ENCODE measurements at places on chromosomes 11 and 22.

GRCh38 chr11:13009921-13010748 is 1.0 kb downstream of the RASSF10 start:
- DNase-seq: peak; percentile 46

DNA sequence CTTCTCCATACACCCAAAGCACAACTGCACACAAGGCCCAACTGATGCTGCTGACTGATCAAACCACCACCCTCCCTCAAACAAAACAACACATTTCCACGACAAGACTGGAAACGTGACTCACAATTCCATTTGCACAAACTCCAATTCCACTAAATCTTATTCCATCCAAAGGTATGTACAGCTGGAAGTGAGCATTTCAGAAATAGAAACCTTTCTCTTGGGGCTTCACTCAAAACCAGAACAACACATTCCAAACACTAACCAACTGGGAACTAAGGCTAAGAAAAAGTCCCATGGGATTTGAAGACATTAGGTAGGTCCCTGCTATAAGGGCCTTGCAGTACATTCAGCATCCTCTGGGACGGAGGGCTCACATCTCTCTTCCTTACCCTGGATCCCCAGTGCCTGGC is 19.6 kb downstream of the MORC2 start:
- no peak for DNase-seq

GRCh38 chr11:73117071-73117470 is 25.0 kb downstream of the FCHSD2 start:
- DNase-seq: no peak

GRCh38 chr11:72591785-72592502 is 82.3 kb downstream of the PDE2A start:
- no peak for DNase-seq

GRCh38 chr11:123611698-123612097 is 42.7 kb downstream of the SCN3B start:
- no peak for DNase-seq

DNA sequence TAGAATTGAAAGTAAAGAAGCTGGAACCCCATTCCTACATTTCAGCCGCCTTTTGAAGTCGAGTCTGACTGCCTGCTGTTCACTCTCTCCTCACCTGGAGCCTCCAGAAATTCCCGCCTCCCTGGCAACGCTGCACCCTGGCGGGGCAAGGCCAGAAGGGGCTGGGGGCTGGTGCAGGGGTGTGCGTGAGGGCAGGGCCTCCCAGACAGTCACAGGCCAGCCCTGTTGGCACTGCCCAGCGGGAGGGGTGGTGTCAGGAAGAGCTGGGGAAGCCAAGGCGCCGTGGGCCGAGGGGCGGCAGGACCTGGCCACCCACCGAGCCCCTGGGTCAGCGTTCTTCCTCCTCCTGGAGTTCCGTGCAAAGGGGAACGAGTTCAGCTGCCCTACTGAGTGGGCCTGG is 123.2 kb downstream of the KCNQ1OT1 start:
- no peak for DNase-seq

- DNase-seq: no peak
Measured at GRCh38 chr11:65589444-65590239, 6.0 kb downstream of the KCNK7 start.

GRCh38 chr22:23984430-23984829 is 4.5 kb downstream of the GSTT2 start:
- no peak for DNase-seq

- no peak for DNase-seq
Measured at GRCh38 chr11:9330387-9331384, 16.3 kb upstream of the TMEM41B start.

DNA sequence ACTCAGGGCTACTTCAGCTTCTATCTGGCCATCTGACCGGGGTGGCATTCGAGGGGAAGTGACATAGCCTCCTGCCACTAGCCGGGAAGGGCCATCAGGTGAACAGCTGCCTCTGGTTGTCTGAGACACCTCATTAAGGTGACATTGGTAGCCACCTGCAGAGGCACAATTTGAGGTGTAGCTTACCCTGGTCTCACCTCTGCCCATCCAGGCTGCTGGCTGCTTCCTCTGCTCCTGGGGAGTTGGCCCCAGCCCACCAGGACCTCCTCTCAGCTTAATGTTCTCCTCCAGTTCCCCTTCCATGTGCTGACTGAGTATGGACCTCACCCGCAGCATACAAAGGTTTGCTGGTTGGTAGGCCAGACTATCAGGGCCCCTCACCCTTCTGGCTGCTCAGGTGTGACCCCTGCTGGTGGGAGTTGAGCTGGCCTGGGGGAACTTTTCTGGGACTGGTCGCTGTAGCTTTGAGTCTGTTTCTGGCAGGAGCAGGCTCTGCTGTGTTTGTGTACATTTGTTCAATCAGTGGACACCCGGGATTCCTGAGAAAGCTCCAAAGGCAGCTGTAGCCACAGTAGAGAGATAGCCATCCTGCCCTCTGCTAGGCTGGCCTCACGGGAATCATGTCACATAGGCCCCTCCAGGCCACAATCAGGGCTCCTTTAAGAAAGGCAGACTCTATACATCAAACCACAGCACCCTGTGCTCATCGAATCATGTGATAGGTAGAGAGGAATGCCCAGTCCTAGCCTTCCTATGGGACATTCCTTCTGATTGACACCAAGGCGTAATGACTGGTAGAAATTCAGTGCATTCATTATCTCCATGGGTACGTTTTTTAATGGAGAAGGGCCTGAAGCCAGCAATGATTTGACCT is 295.1 kb upstream of the PLET1 start:
- DNase-seq: peak; percentile 59

DNA sequence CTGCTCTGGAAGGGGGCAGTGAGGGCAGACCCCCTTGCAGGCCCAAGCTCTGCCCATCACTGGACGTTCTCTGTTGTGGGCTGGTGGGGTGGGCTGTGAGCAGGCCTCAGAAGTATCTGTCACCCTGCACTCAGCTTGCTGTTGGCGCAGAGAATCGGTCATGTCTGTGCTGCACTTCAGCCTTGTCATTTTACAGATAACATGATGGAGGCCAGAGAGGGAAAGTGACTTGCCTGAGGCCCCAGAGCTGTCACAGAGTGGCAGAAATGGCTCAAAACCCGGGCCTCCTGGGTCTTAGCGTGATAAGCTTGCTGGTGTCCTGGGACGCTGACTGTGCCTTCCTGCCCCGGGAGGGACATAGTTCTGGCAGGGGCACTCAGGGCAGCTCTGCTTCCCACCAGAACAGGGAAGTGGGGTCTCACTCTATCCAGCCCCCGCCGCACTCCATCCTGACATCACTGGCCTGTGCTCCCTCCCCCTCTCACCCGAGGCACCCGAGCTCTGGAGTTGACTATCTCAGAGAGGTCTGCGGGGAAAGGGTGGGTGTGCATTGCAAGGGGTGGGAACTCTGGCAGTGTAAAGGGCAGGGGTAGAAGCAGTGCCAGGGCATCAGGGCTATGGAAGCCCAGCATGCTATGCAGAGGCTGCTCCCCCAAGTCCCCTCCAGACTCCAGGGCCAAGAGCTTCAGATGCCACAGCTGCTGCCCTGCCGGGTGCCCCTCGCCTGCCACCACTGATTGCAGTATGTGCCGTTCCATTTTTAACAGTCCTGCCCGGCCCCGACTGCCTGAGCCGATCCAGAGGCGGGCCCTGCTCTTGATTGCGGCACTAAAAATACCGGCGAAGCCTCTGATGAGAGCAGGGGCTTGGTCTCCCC is 50.4 kb upstream of the NECTIN1 start:
- no peak for DNase-seq

DNA sequence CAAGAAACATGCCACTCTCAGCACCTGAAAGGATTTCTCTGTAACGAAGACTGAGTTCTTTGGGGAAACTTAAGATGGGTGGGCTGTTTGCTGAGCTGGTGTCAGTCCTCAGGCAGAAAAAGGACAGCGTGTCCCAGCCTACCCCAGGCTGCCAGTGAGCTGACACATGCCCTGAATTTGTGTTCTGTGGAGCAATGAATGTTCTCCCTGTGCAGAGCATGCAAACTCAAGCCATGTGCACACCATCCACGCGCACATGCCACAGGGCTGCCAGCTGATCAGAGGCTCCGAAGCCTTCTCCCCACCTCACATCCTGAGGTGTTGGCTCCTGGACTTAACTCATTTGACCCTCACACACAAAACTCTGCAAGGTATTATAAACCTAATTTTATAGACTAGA is 104.9 kb downstream of the KCNC1 start:
- no peak for DNase-seq

- no peak for DNase-seq
Measured at GRCh38 chr22:48314073-48314472, 1513.6 kb downstream of the BRD1 start.

- peak; percentile 35 for DNase-seq
Measured at GRCh38 chr11:26947379-26947844, 46.5 kb upstream of the FIBIN start.

GRCh38 chr11:119355091-119355843 is 8.8 kb upstream of the MFRP start:
- DNase-seq: no peak

GRCh38 chr11:131499199-131499598 is 128.8 kb downstream of the NTM start:
- DNase-seq: no peak

DNA sequence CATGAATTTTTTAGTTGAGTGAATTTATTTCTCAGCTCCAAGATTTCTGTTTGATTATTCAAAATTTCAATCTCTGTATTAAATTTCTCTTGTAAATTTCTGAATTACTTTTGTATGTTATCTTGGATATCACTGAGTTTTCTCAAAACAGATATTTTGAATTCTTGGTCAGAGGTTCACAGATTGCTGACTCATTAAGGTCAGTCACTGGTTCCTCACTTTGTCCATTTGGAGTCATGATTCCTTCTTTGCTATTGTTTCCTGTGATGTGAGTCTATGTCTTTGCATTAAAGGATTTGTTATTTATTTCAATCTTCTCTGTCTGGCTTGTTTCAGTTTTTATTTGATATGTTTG is 10.2 kb upstream of the IL17RA start:
- DNase-seq: no peak

- no peak for DNase-seq
Measured at GRCh38 chr22:44449061-44449682, 48.9 kb downstream of the RTL6 start.

DNA sequence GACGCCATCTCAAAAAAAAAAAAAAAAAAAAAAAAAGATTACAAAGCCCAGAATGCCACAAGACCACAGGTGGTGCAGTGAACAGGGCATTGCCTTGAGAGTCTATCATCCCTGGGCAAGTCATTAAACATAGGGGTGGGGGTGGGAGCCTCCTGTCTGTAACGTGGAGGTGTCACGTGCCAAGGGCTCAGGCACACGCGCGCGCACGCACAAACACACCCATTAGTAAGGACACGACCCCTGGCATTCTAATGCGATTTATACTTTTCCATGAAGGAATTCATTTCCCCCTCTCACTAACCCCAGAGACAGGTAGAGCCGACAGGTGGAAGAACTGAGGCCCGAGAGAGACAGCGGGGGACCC is 5.8 kb upstream of the GCAT start:
- DNase-seq: peak; percentile 52

DNA sequence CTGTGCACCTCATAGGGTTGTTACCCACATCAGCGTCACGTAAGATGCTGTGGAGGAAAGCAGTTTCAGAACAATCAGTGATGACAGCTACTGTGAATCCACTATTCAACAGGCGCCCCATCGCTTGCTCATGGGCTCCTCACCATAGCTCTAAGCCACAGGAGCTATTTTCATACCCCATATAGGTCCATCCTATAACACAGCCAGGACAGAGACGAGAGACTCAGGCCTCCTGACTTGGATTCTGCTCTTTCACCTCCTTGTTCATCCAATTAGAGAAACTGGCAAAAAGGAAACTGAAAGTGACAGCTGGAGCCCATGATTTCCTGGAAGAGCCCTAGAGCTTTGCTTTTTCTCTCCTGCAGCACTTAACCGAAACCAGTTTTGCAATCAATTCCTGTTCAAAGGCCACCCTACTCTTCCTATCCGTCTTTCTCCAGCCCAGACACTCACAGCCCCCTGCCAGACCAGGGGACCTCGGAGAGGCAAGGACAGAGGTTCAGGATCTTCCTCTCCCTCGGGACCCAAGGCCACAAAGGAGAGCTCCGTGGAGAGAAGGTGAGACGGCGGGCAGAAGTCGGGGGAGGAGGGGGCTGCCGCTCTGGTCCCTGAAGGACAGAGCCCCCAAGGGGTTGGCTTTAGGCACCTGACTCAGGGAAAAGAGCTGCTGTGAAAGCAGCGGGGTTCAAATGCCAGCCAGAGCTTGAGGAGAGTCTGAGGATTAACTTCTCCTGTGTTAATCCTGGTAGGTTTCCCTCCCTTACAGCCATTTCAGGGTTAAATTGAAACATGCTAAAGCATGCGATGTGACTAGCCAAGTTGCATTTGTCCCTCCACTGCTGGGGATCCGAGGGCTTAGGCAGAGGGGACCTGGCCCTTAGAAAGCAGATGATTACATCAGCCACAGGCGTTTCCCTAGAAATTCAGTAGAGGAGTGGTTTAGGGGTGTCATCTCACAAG is at the start of gene APOL6:
Gene APOL6 (plus strand): TSS at position 381 of the 960 bp plus-strand sequence. CDS start 7,980 bp downstream, outside the sequence.
- peak; percentile 81 for DNase-seq

DNA sequence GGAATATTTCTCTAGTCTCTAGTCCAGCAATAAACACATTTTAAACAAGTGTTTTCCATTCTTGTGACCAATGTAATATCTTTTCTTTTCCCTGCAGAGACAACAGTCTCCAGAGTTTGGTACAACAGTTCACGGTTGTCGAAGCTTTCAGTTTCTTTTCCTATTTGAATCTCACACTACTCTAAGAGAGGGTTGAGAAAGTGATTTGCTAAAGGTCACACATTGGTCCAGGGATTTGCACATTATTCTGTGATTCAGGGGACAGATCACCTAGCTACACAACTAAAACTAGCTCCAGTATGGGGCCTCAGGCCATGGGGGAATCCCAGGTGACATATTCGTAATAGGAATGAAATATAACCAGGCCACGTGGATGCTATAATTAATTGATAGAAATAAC is 132.5 kb downstream of the HIPK3 start:
- DNase-seq: no peak

DNA sequence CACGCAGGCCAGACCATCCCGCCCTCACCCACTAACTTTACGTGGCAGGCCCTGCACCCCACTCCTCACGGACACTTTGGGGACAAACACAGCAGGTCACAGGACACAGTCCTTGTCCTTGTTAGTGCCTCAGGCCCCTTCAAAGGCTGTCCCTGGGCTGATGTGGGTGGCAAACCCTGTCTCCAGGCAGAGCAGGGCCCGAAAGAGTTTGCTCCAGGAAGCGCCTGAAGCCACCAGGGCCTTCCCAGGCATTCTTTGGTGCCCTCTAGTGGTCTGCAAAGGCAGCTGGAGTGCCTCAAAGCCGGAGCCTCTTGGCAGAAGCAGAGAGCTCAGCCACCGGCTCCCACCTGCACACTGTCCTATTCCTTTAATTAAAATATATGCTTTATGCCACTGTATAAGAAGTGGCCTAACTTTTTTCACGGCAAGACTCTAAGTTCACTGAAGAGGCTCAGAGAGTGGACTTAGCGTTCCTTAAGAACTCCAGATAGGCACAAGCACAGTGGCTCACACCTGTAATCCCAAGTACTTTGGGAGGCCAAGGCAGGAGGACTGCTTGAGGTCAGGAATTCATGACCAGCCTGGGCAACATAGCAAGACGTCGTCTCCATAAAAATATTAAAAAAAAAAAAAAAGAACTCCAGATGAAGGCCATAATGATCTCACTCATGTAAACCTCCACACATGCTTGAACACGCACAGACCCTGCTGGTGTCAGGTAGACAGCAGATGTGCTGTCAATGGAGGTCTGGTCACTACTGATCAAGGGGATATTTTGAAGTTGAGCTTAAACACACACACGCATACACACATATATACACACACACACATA is 11.1 kb downstream of the TXN2 start:
- DNase-seq: peak; percentile 86

All from colonic mucosa (tissue), 4 donors.